Stimulated activated CD8-positive, alpha-beta memory T cell treated with anti-CD3 and anti-CD28 coated beads, Interleukin-7, amount 100 ng/mL, for 24 hours (primary cell): ENCODE measurements at places on chromosomes 7 and 10.

DNA sequence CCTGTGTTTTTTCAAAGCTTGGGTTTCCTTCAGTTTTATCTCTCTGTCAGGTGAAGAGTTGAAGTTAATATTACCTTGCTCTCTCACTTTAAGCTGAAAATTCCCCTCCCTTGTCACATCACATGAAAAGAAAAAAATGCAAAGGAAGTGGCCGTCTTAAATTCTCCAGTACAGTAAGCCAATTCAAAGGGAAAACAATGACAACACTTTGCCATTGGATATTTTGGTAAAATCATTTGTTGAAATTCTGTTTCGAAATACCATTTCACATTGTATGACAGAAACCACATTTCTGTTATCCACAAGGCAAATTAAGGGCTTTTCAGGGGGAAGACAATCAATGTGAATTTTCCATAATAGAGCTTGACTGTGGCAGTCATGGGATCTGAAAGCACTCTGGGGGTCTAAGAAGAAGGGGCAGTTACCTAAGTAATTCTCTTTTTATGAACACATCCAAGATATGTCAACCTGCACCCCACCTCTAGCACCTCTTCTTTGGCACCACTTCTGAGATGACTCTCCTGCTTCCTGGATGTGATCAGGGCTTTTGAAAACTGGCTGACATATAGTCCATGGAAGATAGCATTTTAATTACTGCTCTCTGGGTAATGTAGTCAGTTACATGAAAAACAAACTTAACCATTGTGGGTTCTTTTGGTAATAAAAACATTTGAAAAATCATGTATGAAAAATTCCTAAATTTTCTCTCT, 63.8 kb downstream of the ENTPD1 start:
- DNase-seq: no peak

- no peak for DNase-seq
Observed at GRCh38 chr10:91540733-91541132, 92.1 kb downstream of the PPP1R3C start.

- no peak for DNase-seq
Observed at GRCh38 chr10:130858626-130859025, 452.9 kb downstream of the TCERG1L start.

DNA sequence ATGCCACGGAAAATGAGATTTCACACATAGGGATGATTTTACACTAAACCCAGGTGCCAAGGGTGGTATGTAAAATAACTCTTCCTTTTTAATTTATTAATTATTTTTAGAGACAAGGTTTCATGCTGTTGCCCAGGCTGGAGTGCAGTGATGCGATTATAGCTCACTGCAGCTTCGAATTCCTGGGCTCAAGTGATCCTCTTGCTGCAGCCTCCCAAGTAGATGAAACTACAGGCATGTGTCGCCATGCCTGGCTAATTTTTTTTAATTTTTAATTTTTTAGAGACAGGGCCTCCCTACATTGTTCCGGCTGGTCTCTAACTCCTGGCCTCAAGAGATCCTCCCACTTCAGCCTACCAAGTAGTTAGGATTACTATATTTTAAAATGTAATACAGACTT, 2.3 kb upstream of the CNNM1 start:
- DNase-seq: no peak

- no peak for DNase-seq
Observed at GRCh38 chr10:33274096-33274785, 60.2 kb downstream of the NRP1 start.
